ENCODE measurements at places on chromosomes 12 and 14.

GRCh38 chr12:70154087-70154638 lies 89.1 kb upstream of the CNOT2 start:
- no peak for DNase-seq

DNA sequence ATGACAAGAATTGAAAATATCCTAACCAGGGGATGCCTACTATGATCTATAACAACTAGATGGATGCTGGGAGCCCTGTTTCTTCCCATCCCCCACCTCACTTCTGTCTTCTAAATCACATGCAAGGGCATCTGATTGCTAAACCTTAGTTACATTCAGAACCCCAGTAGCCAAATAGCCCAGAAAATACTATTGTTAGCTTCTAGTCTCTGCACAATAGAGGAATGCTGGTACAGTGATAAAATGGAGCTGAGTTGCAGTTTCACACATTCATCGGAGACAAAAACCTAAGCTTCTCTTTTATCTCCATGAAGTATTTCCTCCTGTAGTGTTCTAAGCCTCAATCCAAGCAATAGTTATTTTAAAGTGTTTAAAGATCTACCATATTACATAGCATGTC lies 942.9 kb downstream of the RPS29 start:
- DNase-seq, result no peak

DNA sequence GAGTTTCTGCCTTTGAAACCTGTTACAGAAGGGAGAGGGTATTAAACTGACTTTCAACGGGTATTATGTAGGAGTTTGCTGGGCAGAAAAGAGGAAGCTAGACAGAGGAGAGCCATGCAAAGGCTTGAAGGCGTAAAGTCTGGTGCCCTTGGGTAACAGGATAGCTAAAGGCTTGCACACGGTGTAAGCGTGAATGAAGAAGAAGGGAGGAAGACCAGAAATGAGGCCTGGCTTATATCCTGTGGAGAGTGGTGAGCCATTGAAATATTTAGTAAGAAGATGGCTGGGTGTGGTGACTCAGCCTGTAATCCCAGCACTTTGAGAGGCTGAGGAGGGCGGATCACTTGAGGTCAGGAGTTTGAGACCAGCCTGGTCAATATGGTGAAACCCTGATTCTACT lies 22.6 kb downstream of the SUDS3 start:
- no peak for DNase-seq

DNA sequence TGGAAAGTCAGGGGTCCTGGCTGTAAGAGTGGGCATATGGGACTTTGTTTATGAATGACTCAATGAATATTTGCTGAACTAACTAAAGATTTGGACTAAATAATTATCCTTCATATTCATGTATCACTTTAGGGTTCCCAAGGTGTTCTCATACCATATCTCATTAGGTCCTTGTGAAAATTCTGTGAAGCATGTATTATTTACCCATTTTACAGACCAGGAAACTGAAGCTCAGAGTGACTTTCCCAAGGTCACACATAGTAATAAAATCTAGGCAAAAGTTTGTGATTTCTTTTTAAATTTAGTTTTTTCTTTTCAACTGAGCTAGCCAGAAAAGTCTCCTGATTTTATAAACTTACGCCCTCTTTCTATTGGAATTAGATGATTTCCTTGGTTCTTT lies 9.4 kb downstream of the PDE1B start:
- no peak for DNase-seq

DNA sequence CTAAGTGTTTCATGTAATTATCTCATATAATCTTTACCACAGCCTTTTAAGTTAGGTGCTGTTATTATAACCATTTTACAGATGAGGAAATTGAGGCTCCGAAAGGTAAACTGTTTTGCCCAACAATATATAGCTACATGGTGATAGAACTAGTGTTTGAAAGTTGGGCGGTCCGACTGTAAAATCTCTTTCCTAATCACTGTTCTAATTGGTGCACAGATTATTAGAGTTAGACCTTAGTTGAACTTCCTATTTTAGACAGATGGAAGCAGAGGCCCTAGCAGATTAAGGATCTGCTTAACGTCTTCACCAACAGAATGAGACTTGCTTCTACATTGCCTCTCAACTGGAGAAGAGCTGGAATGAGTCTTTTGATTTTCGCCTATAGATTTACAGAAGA lies 30.0 kb upstream of the DUSP6 start:
- DNase-seq, result no peak

DNA sequence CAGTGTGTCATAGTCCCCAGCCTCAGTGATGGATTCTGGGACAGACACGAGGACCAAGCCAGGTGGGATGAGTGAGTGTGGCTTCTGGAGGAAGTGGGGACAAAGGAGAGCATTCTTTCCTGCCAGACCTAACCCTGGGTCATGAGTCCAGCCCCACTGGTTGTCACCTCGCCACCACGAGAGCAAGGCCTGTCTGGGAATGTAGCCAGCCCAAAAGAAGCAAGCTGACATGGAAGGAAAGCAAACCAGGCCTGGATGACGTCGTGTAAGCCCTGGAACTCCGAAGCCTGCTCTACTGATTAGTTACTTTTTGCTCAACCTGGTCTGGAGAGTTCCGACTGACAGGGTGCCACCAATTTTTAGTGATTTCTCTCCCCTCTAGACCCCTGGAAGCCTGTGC lies 105.9 kb downstream of the SINHCAF start:
- no peak for DNase-seq

DNA sequence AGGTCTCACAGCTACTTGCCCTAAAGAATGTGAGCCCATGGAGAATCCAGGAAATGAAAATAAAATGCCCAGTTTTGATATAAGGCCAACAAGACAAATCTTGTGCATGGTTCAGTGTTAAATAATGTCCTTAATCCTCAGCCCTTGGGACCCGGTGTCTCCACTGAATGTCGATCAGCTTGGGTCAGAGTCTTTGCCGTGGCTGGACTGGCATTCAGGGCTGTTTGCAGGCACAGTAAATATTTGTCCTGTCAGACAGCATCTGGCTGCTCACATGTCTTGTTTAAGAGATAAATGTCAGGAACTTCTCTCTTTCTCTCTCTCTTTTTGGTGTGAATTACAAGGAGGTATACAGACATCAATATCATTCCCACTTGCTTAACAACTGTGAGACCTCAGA lies 452.5 kb downstream of the FUT8 start:
- no peak for DNase-seq

DNA sequence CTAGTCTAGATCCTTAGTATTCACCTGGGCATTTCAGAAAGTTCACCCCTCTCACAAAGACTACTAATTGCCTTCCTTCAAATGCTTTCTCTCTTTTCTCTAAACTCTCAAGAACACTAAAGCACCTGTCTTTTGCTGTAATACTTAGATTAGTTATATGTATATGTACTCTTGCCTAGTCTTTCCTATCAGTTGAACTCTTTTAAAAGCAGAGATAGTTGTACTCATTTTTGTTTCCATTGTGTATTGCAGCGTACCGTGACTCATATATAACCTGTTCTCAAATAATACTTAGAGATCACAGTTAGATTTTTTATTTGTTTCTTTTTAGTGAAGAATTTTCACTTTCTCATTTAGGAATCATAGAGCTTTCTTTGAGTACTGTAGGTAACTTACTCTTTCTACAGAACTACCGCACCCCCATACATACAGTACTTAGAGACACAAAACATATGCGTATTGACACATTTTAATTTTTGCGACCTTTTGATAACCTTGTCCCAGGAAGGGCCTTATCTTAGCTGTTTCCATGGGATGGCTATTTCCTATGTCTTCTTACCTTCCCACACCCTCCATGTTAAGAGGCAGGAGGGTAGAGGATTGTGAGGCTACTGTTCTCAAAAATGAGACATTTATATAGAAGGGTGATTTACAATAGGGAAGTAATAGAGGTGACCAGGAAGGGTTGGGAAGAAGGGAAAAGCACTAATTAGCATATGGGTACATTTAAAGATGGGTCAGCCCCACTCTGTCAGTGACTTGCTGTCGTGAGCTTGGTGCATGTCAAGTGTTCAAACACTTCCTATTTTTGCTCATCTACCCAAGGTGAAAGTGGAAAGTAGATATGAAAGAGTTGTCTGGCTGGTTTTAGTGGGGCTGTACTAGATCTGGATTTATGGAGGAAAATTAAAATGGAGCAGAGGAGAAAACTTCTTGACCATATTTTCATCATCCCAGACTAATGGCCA lies 74.3 kb downstream of the PLEKHA5 start:
- DNase-seq, result no peak
